ENCODE measurements at places on chromosomes 2 and 18. TPM values are rescaled to one million over a fixed set of nuclear protein-coding genes. Genes with fewer than 3 reads are reported as not detected.

AFF3 gene
- 0.37 TPM for total RNA-seq

FRZB gene
- total RNA-seq, result 0.08 TPM

FOXI3 gene
- total RNA-seq, result not detected

INPP1 gene
- 15.1 TPM for total RNA-seq

CCDC142 gene
- total RNA-seq, result 2.2 TPM

GALNT14 gene
- total RNA-seq, result 12.9 TPM

RIT2 gene
- 5.1 TPM for total RNA-seq

DNA sequence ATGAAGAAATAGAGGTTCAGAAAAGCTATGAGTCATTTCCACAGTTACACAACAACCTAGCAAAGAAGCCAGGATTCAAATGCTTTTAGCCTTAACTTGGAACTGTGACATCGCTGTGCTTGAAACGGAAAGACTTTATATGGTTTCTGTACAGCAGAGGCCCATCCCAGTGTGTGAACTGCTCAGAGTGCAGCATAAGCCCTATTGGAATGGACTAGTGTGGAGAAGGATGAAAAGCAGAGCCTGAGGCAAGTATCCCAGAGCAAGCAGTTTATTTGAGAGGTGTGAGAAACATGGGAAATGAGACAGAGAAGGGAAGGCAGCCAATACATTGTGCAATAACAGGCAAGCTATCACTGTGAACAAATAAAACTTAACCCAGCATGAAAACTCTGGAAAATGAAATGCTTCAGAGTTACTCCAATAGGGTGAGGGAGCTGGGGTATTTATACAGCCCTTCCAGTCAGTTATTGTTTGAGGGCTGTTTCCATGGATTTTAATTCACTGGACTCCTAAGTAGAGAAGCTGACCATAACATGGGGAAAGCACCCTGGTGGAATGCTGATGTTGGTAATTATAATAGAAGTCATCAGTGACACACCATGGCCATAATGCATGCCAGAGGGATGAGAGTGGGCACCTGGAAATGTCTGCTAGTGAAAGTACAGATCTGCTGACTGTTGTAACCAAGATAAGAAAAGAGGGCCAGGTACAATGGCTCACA lies 254.0 kb upstream of the POU3F3 start:
- peak; percentile 87 for DNase-seq

DNA sequence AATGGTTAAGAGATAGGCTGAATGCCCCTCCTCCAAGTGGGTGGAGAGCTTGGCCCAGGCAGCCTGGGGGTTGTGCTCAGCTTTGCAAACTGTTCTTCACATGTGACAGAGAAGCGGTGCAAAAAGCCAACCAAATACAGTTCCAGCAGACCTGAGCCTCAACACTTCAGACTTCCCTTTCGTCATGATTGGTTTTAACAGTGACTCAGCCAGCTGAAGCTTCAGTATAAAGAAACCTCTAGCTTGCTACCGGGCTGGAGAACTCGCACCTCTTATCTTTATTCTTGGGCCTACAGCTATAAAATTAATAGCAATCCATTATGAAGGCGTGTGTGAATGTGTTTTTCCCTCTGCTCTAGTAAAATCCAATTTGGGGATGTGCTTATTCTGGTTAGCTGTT lies 20.0 kb downstream of the SETBP1 start:
- DNase-seq, result no peak

DNA sequence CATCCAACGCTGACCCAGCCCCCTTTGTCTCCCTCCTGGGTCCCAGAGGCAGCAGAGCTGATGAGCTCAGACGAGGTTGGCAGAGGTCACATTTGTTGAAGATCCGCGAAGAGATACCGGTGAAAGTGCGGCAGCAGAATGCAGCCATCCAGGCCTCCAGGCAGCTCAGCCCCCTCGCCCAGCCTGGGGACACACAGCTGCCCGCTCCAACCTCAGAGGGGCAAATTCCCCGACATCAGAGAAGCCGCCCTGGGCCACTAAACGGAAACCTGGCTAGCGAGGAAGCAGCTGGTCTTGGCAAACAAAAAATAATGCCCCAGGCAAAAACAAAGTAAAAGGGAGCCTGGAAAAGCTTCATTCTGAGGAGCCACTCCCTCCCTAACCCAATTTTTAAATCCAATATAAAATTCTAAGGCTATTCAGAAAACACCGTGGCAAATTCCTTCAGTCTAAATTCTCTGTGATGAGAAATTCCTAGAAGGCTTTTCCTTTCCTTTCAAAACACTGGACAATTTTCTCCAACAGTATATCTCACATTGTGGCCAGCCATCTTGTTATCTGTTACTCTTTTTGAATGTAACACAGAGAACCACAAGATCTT lies 262.4 kb downstream of the SS18 start:
- DNase-seq, result peak; percentile 37

DNA sequence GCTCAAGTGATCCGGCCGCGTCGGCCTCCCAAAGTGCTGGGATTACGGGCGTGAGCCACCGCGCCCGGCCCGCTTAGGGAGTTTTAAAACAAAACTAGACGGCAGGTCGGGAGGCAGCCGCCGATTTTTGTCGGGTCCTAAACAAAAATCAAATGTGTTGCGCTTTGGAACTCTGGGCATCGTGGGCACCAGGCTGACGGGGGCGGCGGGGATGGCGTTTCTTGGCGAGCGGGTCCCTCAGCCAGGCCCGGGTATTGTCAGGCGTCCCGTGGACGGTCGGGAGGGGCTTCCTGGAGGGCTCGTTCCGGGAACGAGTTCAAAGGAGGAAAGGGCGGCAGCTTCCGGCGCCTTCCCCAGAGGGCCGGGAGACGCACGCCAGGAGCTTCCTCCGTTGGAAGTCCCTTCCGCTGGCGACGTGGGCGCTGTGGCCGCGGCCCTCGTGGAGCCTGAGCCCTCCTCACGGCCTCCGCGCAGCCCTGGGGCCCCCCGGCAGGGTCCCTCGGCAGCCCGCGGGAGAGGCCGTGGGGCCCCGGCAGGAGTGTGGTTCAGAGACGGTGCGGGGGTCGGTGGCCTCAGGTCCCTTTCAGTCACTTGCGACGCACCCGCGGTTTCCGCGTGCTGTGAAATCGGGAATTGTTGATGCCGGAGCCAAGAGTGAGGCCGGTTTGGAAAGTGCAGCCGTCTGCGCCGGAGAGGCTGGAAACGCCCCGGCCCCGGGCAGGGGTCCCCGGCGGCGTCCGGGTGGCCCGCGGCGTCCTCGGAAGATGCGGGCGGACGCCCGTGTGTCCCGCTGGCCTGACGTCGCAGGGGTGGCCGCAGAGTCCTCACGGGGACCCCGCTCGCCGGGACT lies 59.3 kb downstream of the EMILIN2 start:
- DNase-seq, result peak; percentile 43

- no peak for DNase-seq
These were observed 539.0 kb downstream of the ARHGAP15 start for GRCh38 chr2:143668234-143668633.

DNA sequence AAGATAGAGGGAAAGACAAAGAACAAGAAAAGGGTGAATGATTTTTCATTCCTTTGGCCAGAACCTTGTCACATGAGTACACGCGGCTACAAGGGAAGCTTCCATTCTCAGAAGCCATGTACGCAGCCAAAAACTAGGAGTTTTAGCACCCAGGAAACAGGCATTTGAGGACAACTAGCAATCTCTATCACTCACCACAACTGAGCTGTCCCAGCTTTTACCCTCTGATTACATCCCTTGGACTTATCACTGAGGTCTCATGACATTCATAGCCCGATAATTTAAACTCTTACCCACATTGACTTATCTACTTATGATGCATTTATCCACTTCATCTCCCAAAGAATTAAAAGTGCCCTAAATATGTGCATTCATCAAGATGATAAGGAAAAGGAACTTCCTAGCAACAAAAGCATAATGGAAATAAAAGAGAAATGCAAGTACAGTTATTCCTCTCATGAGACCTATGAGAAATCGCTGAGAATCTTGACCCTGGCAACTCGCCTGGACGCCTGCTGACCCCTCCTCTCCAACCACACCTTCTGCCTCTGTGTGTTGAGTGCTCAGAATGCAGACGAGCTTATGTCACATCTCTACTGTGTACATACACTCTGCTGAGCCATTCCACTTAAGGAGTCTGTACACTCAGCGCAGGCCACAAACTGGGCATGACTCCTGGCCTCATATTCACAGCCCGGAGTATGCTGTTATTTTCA lies 28.7 kb upstream of the MFSD6 start:
- DNase-seq, result no peak

DNA sequence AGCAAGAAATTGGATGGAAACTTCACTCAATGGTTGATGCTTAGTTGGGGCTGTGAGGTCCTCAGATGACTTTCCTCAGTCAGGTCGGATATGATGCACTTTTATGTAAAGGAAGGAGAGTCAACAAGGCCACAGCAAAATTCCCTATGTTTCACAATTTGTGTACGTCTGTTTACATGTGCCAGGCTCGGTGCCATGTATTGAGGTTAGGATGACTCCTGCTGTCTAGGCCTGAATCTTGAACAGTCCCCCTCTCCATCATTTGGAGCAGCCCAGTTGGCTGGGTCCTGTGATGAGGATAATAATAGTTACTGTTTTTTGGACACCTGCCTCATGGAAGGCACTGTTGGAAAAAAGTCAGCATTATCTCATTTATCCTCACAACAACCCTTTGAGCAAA lies 43.1 kb downstream of the VSNL1 start:
- DNase-seq, result no peak

DNA sequence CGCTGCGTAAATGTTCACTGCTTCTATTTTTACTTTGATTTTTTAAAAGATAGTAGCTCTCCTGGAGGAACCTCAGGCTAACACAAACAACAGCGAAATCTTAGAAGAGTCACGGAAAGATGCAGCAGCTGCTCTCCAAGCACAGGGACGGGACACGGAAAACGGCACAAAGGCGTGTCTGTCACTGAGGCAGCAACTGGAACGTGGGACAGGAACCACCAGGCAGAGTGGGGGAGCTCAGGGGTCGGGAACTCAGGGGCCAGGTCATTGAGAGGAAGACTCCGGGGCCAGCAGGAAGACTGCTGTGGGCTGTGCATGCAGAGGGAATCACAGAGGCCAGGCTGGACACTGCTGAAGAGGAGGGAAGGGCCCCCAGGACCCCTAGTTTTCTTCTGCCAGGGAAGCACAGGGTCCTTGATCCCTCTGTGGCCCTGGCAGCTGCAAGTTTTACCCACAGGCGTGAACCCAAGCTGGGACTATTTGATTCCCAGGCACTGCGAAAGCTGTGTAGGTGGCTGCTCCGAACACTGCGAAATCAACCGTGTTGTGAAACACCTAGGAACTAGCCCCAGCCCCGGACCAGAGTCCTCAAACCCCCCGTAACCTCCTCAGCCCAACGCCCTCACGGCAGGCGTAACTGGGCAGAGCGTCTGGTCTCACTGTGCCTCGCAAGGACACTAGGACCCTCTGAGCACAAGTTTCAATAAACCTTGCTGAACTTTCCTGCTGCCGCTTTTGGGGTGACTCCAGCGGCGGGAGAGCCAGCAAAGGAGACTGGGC lies 263.0 kb downstream of the EIPR1 start:
- DNase-seq, result no peak

GRCh38 chr2:222693837-222694236 lies 22.4 kb downstream of the MOGAT1 start:
- DNase-seq, result peak; percentile 52

DNA sequence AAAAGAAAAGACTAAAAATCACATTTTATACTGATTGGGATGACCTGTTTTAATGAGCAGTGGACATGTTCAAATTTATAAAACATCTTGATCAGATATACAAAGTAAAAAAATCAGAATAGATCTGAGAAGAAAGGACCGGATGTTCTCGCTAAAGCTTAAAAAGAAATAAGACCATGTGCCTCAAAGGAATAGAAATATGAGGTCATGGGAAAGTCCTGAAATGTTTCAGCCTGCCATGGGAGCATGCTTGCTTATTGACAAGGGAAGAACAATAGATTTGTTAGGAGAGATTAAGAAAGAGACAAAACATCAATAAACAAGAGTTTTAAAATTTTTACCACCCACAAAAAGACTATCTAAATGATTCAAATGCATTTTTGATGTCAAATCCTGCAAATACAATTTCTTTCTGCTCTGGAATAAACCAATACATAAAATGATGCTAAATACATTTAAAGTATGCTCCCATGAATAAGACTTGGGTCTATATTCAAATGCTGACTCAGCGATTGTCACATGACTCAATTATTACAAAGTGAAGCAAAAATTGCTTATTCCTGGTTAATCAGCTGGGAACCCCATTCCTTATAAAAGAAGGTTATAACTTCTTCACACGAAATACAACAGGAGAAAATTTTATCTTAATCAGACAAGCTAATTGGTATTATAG lies 633.9 kb upstream of the PKDCC start:
- DNase-seq, result no peak

- DNase-seq, result no peak
These were observed 19.7 kb upstream of the IL18R1 start for GRCh38 chr2:102335871-102336366.

Data from H4 (cell line).